Sigmoid colon (tissue), 7 donors: ENCODE measurements at places on chromosomes 4 and X. TPM values are rescaled to one million over a fixed set of nuclear protein-coding genes. Genes with fewer than 3 reads are reported as not detected.

GRCh38 chrX:11588097-11588496 is 77.6 kb downstream of the ARHGAP6 start:
- DNase-seq = no peak
- no peaks in the 10 kb centered on the region for H3K27me3 ChIP-seq
- no peaks in the 10 kb centered on the region for H3K4me1 ChIP-seq
- no peak overlapping the region for H3K27ac ChIP-seq
- H3K36me3 ChIP-seq = no peaks in the 10 kb centered on the region

GRCh38 chr4:134160211-134160610 is 41.4 kb downstream of the PABPC4L start:
- H3K36me3 ChIP-seq = no peaks in the 10 kb centered on the region

- H3K4me1 ChIP-seq = no peaks in the 10 kb centered on the region
- no peaks in the 10 kb centered on the region for H3K27me3 ChIP-seq
- H3K27ac ChIP-seq = no peak overlapping the region
Measured at GRCh38 chr4:108861334-108861733, 98.5 kb upstream of the ETNPPL start.

GRCh38 chrX:106742805-106743204 is 16.3 kb downstream of the RNF128 start:
- DNase-seq = no peak
- no peaks in the 10 kb centered on the region for H3K4me1 ChIP-seq
- no peaks in the 10 kb centered on the region for H3K36me3 ChIP-seq
- no peaks in the 10 kb centered on the region for H3K27me3 ChIP-seq
- no peak overlapping the region for H3K27ac ChIP-seq

DNA sequence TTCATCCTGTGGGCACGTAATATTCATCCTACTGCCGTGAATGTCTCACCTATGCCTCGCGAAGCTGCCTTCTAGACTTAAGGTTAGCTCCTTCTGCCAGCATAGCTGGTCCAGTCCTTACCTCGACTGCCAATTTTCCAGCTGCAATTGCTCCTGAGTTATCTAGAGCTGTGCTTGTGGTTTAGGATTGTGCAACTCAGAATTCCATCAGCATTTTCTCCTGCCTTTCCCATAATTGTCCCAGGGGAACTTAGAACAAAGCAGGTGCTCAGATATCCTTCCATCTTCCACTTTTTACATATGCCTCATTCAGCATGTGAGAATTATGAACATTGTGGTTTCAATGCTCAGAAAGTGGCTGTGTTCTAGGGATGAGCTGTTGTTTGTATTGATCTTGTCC is 131.4 kb upstream of the ADGRL3 start:
- no peaks in the 10 kb centered on the region for H3K36me3 ChIP-seq
- no peaks in the 10 kb centered on the region for H3K4me1 ChIP-seq
- H3K27me3 ChIP-seq = no peaks in the 10 kb centered on the region
- no peak for DNase-seq
- no peak overlapping the region for H3K4me3 ChIP-seq

GRCh38 chr4:23924556-23924955 is 34.7 kb upstream of the PPARGC1A start:
- no peak overlapping the region for H3K27ac ChIP-seq
- DNase-seq = no peak
- H3K4me3 ChIP-seq = no peak overlapping the region
- H3K4me1 ChIP-seq = no peaks in the 10 kb centered on the region
- no peaks in the 10 kb centered on the region for H3K36me3 ChIP-seq

GRCh38 chr4:125464146-125464545 is 149.4 kb downstream of the FAT4 start:
- H3K27ac ChIP-seq = no peak overlapping the region
- no peak overlapping the region for H3K4me3 ChIP-seq
- no peak for DNase-seq
- H3K27me3 ChIP-seq = no peaks in the 10 kb centered on the region

DNA sequence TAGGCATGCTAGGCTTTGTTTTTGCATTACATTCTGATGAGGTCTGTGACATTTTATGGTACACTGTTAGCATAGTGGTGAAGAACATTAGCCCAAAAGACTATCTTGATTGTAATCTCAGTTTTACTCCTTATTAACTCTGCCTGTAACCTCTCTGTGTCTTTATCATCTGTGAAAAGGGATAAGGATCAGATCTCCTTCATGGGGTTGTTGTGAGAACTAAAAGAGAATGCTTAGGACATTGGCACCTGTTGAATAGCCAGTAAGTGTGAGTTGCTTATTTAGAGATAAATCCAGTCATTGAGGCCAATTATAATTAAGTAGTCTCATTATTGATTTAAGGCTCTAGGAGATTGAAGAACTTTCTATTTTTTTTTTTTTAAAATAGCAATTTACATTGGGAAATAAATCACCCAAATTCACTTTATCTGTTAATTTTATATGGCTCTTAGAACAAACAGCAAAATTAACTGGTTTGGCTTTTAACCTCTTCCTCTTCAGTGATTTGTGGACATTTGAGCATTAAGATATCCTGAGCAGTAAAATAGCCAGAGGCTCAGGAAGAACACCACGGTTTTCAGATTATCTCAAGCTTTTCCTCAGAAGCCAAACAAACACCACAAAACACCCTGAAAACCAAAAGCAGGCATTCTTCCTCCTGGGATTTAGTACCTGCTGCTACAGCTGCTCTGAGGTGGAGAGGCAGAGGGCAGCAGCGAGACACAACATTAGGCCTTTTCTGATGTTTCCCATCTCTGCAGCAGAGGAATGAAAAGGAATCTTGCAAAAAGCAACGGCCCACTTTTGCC is 192.9 kb downstream of the ARHGAP10 start:
- no peaks in the 10 kb centered on the region for H3K27me3 ChIP-seq
- no peak overlapping the region for H3K4me3 ChIP-seq
- peaks cover 23% of the 10 kb centered on the region for H3K4me1 ChIP-seq
- H3K27ac ChIP-seq = no peak overlapping the region
- DNase-seq = no peak

GRCh38 chr4:27318740-27319139 is 458.1 kb downstream of the STIM2 start:
- H3K36me3 ChIP-seq = no peaks in the 10 kb centered on the region
- no peaks in the 10 kb centered on the region for H3K27me3 ChIP-seq
- DNase-seq = no peak
- H3K4me3 ChIP-seq = no peak overlapping the region
- peaks cover 8% of the 10 kb centered on the region for H3K4me1 ChIP-seq
- H3K27ac ChIP-seq = no peak overlapping the region

DNA sequence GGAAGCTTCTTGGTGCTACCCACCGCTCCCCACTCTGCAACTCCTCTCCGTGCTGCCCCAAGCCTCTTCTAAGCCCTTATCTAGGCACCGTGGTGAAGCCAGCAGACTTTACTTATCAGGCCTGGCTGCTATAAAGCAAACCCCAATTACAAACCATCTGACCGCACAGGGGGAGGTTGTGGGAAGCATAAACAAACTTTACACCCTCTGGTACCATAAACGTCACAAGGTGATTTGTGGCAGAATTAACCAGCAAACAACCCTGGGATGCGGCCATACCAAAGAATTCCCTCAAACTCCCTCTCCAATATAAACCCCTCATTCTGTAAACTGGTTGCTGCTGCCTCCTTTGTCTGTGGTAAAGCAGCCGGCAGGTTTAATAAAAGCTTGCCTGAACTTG is 55.2 kb downstream of the MAGEC2 start:
- no peaks in the 10 kb centered on the region for H3K4me1 ChIP-seq
- H3K4me3 ChIP-seq = no peak overlapping the region

DNA sequence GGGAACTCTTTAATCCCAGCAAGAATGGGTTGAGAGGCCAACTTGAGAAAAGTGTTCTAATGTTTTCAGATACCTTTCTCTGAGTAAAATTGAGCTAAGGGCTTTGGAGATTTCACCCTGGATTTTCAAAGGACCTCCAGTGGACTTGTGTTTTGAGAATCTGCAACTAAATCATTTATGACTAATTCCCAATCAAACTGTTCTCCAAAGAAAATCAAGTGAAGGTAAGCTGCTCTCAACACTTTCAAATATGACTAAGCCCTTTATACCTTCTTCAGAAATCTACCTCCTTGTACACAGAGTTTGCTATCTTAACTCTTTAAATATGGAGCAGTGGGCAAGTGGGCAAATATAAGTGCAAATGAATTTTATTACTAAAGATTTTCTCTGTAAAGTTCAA is 392.9 kb downstream of the PDGFC start:
- no peak overlapping the region for H3K4me3 ChIP-seq
- no peak for DNase-seq
- no peak overlapping the region for H3K27ac ChIP-seq
- peaks cover 5% of the 10 kb centered on the region for H3K4me1 ChIP-seq
- H3K27me3 ChIP-seq = no peaks in the 10 kb centered on the region

DNA sequence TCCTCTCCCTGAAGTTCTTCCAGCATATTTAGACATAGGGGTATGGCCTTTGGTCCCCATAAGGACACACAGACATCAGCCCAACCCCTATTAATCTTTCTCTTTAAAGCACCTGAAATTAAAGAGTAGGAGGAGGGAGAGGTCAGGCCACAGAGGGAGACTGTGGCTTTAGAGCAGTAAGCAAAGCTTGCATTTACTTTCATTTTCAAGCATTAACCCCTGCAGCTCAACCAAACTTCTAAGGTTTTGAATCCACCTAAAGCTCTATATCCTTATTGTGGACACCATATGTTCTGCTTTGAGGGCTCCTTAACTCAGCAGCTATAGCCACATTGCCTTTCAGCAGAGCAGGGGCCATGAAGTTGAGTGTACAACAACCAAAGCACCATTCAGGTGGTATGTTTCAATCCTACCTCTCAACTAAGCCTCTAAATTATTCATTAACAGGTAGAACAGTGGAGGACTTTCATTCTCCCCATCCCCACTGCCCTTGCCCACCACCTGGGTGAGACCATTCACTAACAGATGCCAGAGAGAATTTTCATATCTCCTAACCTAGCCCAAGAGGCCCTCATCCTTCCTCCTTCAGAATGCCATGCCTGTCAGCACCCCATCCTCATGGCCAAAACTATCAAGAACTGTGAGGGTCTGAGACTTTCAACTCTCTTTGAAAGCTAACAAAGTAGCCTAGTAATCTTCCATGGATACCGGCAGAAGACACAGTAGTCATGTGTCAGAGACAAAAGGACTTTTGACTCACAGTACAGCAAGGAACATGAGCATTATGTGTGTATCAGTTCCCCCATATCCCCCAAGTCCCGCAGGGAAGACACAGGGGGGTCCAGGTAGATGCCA is 20.8 kb downstream of the LIN54 start:
- DNase-seq = no peak
- no peaks in the 10 kb centered on the region for H3K27me3 ChIP-seq
- H3K27ac ChIP-seq = no peak overlapping the region
- H3K4me1 ChIP-seq = no peaks in the 10 kb centered on the region

DNA sequence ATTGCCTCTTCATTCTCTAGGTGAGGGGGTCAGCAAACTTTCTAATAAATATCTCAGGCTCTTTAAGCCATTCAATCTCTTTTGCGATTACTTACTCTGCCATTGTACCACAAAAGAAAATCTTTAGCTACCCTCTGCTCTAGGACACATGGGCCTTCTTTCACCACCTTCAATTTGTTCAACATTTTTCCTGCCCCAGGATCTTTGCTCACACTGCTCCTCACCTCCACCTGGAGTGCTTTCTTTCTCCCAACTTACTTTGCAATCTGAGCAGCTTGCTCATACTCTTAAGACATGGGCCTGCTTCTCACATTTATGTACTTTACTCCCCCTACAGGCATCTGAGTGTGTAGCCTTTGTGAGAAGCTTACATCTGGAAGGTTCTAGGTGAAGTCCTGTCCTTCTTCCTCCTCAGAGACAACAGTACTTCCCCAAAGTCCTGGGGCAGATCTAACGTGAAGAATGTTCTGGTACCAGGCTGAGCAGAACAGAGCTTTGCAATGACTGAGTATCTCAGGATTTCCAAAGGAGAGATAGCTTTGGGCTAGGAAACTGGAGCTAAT is 55.0 kb upstream of the PRDM5 start:
- no peaks in the 10 kb centered on the region for H3K4me1 ChIP-seq
- no peak overlapping the region for H3K27ac ChIP-seq

DNA sequence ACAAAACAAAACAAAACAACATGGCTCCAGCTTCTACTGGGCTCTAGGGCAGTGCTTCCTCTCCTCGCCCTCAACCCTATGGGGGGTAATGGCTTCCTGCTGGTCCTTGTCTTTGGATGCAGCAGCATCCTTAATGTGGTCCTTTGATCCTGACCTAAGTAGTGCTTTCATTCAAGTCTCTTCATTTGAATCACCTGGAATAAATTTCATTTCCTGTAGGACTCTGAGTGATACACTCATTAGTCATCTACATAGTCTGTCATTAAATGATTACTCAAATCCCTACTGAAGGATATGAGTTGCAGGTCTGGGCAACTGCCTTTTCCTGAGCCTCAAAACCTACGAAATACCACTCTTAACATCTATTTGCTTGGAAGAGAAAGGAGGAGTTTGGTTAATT is 54.5 kb downstream of the RHOH start:
- H3K27me3 ChIP-seq = no peaks in the 10 kb centered on the region
- no peak overlapping the region for H3K27ac ChIP-seq
- DNase-seq = no peak

GRCh38 chr4:85834934-85835333 is 360.0 kb downstream of the ARHGAP24 start:
- no peak for DNase-seq
- no peaks in the 10 kb centered on the region for H3K36me3 ChIP-seq
- H3K27ac ChIP-seq = no peak overlapping the region

DNA sequence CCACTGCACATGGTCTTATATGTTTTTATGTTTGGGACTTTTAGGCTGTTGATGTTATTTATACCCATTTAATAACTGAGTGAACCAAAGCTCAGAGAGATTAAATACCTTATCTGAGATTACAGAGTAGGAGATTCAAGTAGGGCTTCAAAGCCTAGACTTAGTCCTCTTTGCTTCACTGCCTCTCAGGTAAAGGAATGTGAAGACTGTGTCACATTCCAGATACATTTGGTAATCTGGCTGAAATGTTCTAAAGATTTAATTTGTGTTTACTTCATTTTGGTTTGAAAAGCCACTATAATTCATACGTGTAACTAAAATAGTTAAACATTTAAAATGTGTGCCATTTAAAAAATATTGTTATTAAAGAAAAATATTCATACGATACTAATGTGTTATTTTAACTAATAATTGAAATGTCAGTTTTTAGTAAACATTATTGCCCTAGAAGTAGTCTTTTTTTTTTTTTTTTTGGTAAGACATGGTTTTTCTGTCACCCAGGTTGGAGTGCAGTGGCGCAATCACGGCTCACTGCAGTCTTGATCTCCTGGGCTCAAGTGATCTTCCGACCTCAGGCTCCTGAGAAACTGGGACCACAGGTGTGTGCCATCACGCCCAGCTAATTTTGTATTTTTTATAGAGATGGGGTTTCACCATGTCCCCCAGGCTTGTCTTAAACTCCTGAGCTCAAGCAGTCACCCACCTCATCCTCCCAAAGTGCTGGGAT is 54.3 kb downstream of the WWC2 start:
- peaks cover 8% of the 10 kb centered on the region for H3K4me1 ChIP-seq
- DNase-seq = no peak
- no peaks in the 10 kb centered on the region for H3K36me3 ChIP-seq
- H3K27ac ChIP-seq = no peak overlapping the region
- H3K27me3 ChIP-seq = no peaks in the 10 kb centered on the region

The SLC9A7 gene
- 3.0 TPM for total RNA-seq

The NR0B1 gene
- not detected for total RNA-seq

The USP51 gene
- total RNA-seq = 2.1 TPM
